ENCODE measurements at places on chromosomes 1 and 21.

GRCh38 chr21:41678016-41678923 is 88.6 kb downstream of the RIPK4 start:
- no peak for DNase-seq

DNA sequence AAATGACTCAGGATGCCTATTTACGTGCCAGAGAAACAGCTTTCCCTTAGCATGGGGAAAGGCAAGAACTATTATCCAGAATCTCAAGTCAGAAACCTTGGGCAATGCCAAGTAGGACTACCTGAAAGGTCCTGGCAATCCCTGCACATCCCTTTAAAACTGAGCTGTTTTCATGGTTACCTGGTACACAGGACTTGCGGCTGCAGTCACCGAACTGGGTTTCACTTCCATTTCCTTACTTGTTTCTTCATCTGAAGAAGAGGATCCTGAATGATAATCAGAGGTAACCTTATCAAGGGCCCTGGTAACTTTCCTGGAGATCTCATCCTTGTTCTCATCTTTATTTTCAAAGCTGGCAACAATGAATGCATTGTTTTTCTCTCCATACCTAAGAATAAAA is 14.3 kb downstream of the BTG3 start:
- no peak for DNase-seq

DNA sequence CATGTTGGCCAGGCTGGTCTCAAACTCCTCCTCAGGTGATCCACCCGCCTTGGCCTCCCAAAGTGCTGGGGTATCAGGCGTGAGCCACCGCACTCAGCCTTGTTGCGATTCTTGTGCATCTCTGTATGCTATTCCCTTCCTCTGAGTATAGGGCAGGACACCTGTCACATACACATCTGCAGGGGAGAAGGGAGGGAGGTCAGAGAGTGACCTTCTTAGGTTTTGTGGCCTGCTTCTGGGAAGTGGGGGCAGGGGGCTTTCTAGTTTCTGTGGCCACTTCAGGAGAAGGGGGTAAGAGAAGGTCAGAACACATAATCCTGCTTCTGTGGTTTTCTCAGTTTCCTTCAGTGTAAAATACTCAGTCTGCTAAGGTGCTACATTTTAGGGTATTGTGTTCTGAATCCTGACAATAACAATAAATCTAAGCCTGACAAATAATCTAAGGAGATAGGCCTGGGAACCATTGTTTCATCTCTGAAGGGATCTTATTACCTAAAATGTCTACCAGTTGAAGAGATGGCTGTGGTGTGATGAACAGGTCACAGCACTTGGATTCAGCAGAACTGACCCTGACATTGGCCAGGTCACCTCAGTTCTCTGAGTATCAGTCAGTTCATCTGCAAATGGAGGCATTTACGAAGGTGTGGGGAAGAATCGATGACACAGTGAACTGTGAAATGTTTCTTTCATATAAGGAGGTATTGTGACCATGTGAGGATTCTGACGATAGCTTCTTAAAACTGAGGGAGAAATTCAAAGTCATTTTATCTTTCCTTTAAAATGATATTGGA is 212.6 kb upstream of the L1TD1 start:
- DNase-seq: no peak

DNA sequence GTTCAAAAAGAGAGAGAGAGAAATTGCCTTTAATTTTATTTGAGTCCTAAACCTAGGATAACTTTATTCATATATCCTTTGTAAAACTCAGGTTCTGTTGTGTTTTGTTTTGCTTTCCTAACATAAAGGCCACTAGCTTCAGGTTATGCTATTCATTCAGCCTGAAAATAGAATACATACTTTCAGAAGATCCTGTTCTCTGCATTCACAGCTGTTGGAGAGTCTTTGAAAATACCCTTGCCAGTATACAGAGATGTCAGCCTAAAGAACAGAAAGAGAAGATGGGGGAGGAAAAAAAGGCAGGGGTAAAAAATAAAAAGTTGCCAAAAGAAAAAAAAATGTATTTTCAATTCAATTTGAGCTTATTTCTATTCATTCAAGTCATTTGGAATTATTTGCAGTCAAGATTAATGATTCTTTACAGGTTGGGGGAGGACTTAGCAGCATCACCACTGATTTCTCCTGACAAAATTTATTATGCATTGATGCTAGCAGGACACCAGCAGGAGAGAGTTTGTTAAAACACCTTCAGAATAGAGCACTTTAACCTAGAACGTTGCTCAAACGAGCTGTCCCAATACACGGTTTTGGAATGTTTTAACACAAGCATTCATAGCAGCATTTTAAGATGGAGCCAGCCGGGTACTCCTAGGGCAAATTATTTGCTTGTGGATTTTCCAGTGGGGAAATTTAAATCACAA is 318.5 kb downstream of the NTNG1 start:
- no peak for DNase-seq

DNA sequence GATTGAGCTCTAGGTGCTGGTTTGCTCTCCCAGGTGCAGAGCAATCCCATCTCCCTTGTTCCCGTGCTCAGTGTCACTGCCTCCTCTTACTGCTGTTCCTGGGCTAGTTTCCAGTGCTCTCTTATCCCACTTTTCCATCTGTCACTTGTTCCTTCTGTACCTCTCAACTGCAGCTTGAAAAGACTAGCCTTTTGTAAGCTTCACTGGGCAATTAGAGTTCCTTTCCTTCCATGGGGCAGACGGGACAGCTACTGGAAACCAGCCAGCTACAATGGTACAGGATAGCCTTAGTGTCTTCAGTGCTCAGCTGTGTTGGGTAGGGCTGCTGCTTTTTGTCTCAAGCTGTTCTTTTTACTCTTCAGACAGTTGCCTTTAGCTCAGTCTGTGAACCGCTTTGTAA is 31.6 kb downstream of the AGT start:
- no peak for DNase-seq

Data from putamen (tissue), 1 donor.